ENCODE measurements at places on chromosomes 6 and 20.

- DNase-seq, result no peak
Measured at GRCh38 chr6:143993965-143994646, 14.0 kb downstream of the PLAGL1 start.

GRCh38 chr20:31485450-31486339, 10.6 kb downstream of the REM1 start:
- DNase-seq, result no peak

DNA sequence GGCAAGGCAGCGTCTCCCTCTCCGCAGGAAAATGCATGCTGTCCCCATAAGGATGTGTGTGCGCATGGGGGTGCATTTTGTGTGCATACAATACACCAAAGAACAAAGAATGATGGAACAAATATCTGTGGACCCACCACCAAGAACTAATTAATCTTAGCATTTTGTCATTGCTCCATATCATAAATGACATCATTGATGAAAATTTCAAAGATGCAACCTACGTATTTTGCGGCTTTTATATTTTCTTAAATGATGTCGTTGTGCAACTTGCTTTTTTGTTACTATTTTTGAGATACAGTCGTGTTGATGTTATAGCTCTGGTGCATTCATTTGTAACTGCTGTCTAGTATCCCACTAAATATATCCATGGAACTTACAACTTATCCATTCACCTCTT, 89.7 kb downstream of the SERAC1 start:
- no peak for DNase-seq

- no peak for DNase-seq
Measured at GRCh38 chr6:41408576-41408975, 73.2 kb downstream of the NCR2 start.

DNA sequence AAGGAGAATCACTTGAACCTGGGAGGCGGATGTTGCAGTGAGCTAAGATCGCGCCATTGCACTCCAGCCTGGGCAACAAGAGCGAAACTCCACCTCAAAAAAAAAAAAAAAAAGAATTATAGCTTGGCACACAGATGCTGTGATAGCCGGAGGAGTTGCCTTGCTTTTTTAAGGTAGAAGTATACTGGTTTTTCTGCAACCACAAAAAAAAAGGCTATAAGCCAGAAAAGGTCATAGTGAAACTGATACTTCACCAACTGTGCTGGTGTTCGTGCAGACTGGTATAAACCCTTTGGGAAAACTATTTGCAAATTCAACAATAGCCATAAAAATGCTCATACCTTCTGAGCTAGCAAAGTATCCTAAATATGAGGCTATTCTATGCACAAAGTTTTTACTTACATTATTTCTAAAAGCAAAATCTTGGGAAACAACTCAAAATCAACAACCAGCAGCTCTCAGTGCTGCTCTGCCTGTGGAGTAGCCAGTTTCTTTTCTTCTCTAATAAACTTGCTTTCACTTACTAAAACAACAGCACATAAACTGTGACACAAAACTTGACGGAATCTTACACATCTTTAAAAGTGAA, 44.0 kb downstream of the B4GALT5 start:
- no peak for DNase-seq

GRCh38 chr6:157246771-157247484, 76.4 kb downstream of the TMEM242 start:
- DNase-seq, result no peak

- no peak for DNase-seq
Measured at GRCh38 chr6:133707456-133707855, 181.5 kb upstream of the TCF21 start.

- DNase-seq, result no peak
Measured at GRCh38 chr20:46823271-46823751, 71.3 kb upstream of the EYA2 start.

DNA sequence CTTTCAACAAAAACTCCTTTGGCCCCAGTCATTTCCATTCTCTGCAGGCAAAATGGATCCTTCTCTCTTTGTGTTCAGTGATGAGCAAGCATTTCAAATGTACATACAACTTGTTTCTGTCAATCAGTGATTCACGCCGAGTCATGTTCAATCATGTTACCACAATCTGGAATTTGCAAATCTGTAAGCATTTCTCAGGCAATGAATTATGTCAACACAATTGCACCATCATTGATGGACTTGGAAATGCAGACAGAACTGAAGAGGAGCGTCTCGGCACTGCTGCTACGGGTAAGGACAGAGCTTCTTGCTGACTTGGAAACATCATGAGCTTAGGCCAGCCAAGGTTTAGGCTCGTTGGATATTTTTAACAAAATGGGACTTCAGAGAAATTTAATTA, 132.8 kb upstream of the AGPAT4 start:
- DNase-seq, result no peak

- DNase-seq, result no peak
Measured at GRCh38 chr6:154614101-154614500, 103.6 kb upstream of the CNKSR3 start.

GRCh38 chr20:22808628-22809027, 224.3 kb upstream of the FOXA2 start:
- no peak for DNase-seq

DNA sequence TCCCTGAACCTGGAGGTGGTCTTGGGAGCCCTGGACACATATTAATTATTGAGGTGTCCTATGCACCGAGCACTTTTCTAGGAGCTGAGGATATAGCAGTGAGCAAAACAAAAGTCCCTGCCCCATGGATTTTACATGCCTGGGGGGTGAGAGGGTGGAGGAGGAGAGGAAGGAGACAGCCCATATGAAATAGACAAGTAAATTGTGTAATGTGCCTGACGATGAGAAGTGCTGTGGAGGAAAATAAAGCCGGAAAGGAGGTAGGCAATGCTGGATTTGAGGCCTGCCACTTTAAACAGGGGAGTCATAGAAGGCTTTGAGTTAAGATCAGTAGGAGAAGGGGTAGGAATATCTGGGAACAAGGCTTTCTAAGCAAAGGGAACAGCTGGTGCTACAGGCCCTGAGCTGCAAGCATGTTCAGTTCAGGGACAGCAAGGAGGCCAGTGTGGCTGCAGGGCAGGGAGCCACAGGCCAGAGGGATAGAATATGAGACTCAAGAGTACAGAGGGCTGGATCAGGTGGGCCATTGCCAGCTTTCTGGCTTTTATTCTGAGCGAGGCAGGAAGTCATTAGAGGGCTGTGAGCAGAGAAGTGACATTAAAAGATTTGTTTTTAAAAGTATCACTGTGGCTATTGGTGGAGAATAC, 19.1 kb upstream of the MYLIP start:
- DNase-seq, result no peak

- no peak for DNase-seq
Measured at GRCh38 chr20:38269715-38270114, 9.2 kb upstream of the KIAA1755 start.

DNA sequence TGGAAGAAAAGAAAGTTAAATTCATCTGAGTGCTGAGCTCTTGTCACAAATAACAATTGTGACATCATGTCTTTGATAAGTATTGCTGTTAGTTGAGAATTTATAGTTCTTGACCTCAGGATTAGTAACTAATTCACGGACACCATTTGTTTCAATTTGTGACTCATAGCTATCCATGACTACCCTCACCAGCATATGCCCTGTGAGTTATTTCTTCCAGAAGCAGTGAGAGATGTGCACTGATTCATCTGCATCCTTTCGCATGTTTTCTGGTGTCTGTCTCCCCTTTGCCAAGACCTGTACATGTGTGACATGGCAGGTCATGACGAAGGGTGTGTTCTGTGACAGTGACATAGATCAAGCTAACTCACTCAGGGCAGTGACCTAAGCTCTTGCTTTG, 86.9 kb downstream of the SOBP start:
- DNase-seq, result no peak

DNA sequence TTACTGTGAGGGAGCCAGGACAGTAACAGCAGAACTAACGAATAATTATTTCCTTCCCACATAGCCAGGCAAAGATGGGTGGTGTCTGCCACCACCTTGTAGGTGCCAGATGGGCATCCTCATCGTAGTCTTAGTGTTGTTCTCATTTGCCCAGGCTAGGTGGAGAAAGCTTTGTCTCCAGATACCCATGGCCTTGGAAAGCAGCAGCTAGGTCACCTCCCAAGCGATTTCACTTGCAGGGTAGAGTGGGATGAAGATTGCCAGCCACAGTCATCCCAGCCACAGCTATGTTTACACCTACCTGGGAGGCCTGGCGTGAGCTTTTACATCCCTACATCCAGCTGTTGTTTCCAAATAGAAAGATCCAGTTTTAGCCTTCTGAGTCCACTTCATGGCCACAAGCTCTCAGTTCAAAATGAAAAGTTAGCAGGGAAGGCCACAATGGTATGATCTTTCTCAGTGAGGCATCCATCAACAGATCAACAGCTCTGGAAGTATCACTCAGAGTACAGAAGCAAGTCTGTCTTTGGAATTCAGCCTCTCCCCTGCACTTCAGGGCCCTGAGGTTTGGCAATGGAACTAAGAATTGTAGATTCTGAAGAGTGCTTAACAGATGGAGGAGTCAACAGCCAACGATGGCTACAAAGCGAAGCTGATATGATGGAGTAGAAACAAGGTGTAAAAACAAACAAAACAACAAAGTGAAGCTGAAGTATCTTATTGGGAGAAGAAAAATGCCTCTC, 11.0 kb upstream of the SNRPC start:
- no peak for DNase-seq

- DNase-seq, result no peak
Measured at GRCh38 chr6:69631552-69632346, 165.1 kb downstream of the LMBRD1 start.

- no peak for DNase-seq
Measured at GRCh38 chr6:79778816-79779215, 147.7 kb downstream of the SH3BGRL2 start.

DNA sequence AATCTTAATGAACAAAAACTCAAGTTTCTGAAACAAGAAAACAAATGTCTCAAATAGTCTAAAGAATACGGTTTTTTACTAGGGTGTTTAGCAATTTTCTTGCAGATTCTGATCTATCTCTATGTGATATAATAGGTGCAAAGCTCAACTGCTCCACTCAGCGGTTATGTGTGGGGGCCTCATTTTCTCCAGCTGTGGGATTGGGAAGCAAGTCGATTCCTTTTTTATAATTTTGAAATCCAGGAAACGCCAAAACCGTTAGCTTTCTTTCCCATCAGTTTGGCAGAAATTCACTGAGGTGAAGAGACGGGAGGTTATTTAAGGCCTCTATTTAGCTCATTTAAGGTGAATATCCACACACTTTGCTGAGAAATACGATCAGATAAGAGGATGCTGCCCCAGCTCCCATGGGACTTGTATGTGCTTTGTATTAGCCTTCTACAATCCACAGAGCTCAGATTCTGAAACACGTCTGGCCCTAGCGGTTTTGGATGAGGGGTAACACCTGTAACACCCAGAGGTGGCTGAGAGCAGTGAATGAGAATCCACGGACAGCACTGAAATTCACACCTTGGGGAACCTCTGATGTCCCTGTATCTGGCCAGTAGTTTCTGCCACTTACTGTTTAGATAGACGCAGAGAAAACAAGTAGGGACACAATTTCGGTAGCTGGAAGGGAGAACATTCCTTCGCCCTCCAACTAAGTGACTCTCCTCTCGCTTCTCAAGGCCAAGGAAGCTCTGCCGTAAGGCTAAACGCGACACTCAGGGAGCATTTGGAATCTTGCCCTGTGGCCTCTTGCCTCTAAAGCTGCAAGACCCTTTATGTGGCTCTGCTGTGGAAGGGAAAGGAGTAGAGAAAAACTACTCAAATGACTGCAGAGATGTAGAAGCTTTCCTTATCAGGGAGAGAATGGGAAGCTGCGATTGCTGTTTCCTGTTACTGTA, 6.5 kb upstream of the BCAS4 start:
- DNase-seq, result no peak

DNA sequence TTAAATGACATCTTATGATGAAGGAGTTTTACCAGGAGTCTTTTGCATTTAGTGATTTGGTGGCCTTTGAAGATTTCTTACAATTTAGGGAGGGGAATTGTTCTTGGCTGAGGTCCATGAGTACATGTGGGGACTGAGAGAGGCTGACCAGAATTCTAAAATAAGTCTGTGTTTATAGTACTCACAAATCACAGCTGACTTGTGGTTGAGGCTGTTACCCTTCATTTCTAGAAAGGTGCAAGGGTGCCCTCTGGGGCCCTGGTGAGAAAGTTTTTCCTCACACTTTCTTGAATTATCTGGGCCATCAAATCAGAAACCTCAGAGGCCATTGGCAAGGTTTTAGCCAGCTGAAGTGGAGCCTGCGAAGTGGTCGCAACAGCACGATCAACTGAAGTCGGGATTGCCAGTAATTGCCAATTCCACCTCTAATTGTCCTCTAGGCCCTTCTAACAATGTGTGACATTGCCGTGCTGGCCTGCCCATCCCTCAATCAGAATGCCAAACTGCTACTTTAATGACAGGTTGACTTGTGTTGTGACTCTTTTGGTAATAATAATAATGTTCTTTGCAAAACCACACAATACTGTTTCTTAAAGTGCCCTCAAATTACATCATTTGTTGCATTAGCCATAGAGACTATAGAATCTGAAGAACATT, 221.6 kb downstream of the OGFRL1 start:
- peak; percentile 26 for DNase-seq

GRCh38 chr20:38751360-38751976, 3.2 kb downstream of the ACTR5 start:
- DNase-seq, result no peak

GRCh38 chr6:137950581-137950980, 83.5 kb downstream of the TNFAIP3 start:
- DNase-seq, result no peak

GRCh38 chr6:41092421-41093140, 19.8 kb downstream of the NFYA start:
- DNase-seq, result no peak

GRCh38 chr6:5681480-5681879, 325.2 kb downstream of the NRN1 start:
- no peak for DNase-seq

DNA sequence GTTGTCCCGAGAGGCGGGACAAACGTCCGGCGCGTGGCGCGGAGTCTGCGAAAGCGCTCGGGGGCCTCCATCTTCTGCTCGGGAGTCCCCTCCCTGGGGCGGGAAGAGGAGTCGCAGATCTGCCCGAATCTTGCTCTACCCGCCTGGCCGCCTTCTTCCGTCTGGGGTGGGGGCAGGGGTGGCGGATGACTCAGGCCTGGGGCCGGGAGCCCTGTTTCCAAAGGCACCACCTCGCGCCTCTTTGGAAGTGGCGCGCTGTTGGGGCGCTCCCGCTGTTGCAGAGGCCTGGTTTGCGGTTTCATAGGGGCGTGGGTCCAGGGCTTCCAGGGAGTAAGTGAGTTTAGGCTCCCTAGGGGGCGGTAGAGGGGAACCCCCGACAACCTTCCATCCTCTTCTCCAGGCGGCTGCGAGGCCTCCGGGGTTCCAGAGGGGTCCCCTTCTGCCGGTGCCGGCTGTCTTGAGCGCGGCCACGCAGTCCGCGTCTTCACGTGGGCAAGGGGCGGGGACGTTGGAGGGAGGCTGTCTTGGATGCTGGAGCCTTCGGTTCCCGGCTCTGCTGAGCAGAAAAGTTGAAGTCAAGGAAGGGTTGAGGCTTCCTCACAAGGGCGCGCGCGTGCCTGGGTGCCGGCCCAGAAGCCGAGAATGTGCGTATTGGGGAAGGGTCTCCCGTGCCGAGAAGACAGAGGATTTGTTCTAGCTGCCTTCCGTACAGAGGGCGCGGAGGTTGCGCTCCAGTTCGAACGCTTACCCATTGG, 2.6 kb upstream of the TFAP2C start:
- DNase-seq, result no peak
